ENCODE measurements at places on chromosomes 1 and 21.
A peak's percentile ranks its signal among the peaks of the same experiment; 100 is the strongest.

- DNase-seq: peak; percentile 96
Measured at GRCh38 chr1:26833432-26834405, 7.2 kb downstream of the ZDHHC18 start.

DNA sequence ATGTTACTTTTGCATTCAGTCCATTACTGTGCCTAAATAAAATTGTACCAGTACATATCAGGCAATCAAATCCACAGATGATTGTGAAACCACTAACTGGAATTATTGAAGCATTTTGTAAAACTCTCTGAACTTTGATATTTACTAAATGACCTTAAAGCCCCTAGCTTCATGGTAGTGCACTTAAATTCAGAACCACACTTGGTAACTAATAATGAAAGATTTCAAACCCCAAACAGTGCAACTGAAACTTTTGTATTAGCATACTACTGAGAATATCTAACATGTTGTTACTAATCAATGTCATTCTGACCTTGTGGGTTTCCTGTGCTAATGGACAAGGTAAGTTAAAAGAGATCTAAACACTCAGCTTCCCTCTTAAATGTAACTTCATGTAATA is at the start of gene CFHR3:
TSS of gene CFHR3 (plus strand) at position 238 of the 400 bp plus-strand sequence. CDS start at position 285, 47 bp downstream.
- DNase-seq: no peak

GRCh38 chr1:118116401-118116800 is 68.6 kb downstream of the SPAG17 start:
- DNase-seq: no peak

- no peak for DNase-seq
Measured at GRCh38 chr1:202586018-202586821, 124.0 kb downstream of the SYT2 start.

DNA sequence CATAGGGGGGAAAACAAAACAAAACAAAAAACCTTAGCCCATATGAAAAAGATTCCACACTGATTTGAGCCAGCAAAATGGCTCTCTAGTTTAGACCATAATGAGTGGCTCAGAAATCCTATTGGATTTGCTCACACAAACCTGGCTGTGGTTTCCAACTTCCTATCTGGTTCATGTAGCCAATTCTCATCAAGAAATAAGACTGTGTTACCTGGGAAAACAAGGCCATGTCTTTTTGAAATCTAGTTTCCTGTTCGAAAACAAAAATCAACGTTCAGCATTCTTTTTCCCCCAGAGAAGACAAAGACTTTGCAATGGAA is 69.2 kb downstream of the TBX15 start:
- no peak for DNase-seq

All from T-helper 22 cell (primary cell).